Endothelial cell of umbilical vein (primary cell): ENCODE measurements at places on chromosomes 11 and 22. TPM values are rescaled to one million over a fixed set of nuclear protein-coding genes. Genes with fewer than 3 reads are reported as not detected.
A peak's percentile ranks its signal among the peaks of the same experiment; 100 is the strongest.

Gene FZD4
- 109 and 112 TPM in 2 replicates for total RNA-seq

DNA sequence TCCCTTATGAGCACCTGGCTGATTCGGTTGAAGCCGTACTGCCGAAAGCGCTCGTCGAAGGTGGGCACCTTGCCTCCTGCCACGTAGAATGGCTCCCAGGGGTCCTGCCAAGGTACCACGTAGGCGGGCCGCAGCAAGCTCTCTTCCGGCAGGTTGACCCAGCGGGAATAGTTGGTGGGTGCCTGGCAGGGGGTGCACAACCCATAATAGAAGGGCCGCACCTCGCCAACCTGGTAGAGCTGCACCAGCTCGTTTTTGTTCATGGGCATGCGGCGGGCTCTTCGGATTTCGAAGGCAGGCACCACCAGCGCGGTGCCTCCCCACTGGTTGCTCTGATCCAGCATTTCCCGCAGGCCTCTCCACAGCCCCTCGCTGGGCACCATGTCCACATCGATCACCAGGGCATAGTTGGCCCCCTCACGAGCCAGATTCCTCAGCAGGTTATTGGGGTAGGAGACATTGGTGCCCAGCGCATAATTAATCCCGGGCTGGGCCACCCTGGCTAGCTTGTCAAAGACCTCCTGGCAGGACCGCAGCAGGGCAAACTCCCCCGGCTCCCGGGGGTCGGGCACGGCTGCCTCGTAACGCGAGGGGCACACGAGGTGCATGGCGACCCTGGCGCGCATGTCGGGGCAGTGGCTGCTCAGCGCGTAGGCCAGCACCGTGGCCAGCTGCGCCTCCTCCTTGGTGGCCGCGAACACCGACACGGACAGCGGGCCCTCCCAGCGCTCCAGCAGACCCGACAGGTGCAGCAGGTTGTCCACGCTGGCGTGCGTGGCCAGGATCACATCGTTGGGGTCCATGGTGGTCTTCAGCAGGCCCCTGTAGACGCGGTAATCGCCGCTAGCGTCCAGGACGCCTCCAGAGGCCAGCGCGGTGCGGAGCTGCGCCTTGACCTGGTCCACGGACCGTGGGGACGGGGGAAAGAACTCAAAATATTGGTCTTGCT lies 679 bp downstream of the B4GAT1 start:
- no peak for DNase-seq
- H3K36me3 ChIP-seq, result peaks cover 3% of the 10 kb centered on the region
- H3K4me3 ChIP-seq, result peak overlapping the region; percentile 87
- H3K4me1 ChIP-seq, result peaks cover 14% of the 10 kb centered on the region
- H3K27me3 ChIP-seq, result no peaks in the 10 kb centered on the region

DNA sequence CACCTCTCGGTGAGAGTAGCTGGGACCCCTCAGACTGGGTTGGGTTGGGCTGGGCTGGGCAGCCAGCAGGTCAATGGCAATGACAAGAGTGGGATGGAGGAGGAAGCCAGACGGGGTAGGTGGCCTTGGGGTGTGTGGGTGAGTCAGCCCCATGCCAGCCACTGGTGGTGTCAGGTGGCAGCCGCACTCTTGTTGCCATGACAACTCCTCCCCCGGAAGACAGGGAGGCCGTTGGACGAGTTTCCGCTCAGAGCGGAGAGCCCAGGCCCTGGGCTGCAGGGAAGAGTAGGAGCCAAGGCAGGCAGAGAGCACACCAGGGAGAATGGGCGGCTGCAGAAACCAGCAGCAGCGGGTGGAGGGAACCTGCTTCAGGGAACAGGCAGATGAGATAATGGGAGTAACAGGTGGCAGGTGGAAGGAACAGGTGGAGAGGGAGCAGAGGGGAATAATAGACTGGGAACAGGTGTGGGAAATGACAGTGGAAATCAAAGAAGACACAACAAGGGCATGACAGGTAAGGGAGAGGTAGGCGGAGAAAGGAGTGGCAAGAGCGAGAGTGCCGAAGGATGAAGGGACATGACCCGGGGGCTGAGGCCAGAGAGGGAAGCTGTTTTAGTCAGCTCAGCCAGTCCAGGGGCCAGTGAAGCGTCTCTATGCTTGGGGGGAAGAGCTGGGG lies 8.7 kb downstream of the SPTBN2 start:
- H3K27me3 ChIP-seq, result no peaks in the 10 kb centered on the region
- peak; percentile 38 for DNase-seq
- no peaks in the 10 kb centered on the region for H3K36me3 ChIP-seq
- H3K4me1 ChIP-seq, result no peaks in the 10 kb centered on the region

DNA sequence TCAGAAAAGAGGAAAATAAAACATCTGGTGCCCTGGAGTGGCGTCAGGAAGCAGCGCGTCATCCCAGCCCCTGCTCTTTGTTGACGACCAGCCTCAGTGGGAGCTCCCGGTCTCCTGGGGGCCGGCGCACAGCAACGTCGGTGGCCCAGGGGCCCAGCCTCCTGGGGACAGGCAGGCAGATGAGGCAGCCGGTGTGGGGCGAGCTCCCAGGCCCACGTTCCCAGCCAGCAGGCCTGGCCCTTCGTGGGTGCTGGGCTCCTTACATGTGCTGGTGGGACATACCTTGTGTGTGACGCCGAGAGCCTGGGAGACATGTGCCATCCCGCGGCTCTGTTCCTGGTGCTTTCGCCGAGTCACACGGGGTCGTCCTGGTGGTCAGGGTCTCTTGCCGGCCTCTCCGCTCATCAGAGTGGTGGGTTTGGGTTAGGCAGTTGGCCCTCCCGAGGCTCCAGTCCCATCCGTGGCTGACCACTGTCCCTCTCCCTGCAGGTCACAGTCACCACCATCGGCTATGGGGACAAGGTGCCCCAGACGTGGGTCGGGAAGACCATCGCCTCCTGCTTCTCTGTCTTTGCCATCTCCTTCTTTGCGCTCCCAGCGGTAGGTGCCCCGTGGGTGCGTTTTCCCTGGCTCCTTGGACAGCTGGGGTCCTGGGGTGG lies 116.7 kb downstream of the KCNQ1OT1 start:
- H3K27me3 ChIP-seq, result no peaks in the 10 kb centered on the region
- H3K4me3 ChIP-seq, result no peak overlapping the region
- DNase-seq, result no peak
- no peak overlapping the region for H3K27ac ChIP-seq
- H3K36me3 ChIP-seq, result no peaks in the 10 kb centered on the region

GRCh38 chr11:33608386-33608785 lies 92.2 kb downstream of the C11orf91 start:
- no peak for DNase-seq
- H3K36me3 ChIP-seq, result no peaks in the 10 kb centered on the region
